ENCODE measurements at places on chromosomes 16 and 17.

GRCh38 chr16:31451201-31451600 lies 8.1 kb upstream of the ARMC5 start:
- DNase-seq = no peak

DNA sequence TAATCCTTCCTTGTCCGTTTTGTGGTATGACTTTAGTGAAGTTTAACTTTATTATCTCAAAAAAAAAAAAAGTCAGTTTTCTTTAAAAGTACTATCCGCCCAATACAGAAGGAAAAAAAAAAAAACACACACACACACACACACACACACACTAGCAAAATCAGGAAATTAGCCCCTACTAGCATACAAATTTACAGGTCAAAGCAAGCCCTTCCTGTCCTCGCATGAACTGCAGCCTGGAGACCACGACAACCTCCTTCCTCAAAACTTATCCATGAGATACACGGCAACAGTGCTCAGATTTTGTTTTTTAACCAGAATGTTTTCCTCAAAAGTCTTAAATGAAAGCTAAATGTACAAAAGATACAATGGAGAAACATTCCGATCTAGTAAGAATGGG lies 16.2 kb downstream of the NCOR1 start:
- DNase-seq = no peak

- no peak for DNase-seq
Observed at GRCh38 chr16:80355335-80355734, 185.5 kb upstream of the DYNLRB2 start.

GRCh38 chr16:47358816-47359215 lies 102.0 kb downstream of the ITFG1 start:
- no peak for DNase-seq

- no peak for DNase-seq
Observed at GRCh38 chr16:31715915-31716314, 157.7 kb upstream of the ZNF267 start.

GRCh38 chr17:80431246-80432195 lies 16.6 kb downstream of the ENDOV start:
- DNase-seq = no peak

- peak; percentile 42 for DNase-seq
Observed at GRCh38 chr16:78957317-78958100, 643.0 kb downstream of the MAF start.

All from activated CD4-positive, alpha-beta T cell treated with anti-CD3 and anti-CD28 coated beads, Interleukin-2, amount 50 U/mL, for 48 hours (primary cell).